ENCODE measurements at places on chromosomes 3 and 15.

DNA sequence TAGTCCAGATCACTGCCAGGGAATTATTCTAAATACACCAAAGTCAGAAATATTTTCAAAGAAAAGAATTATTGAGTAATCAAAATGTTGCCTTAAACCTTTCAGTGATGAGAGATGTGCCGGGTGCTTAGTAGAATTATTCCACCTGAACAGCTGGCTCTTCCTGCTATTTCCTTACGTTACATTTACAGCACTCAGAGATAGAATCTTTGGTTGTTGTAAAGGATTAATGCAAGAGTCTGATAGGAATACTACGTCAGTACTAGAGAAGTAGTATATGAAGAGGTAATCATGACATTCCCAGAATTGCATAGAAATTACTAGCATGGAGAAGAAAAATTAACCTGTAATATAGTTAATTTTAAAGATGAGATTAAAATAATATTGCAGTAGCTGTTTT, 50.9 kb upstream of the ZDHHC23 start:
- DNase-seq: no peak

DNA sequence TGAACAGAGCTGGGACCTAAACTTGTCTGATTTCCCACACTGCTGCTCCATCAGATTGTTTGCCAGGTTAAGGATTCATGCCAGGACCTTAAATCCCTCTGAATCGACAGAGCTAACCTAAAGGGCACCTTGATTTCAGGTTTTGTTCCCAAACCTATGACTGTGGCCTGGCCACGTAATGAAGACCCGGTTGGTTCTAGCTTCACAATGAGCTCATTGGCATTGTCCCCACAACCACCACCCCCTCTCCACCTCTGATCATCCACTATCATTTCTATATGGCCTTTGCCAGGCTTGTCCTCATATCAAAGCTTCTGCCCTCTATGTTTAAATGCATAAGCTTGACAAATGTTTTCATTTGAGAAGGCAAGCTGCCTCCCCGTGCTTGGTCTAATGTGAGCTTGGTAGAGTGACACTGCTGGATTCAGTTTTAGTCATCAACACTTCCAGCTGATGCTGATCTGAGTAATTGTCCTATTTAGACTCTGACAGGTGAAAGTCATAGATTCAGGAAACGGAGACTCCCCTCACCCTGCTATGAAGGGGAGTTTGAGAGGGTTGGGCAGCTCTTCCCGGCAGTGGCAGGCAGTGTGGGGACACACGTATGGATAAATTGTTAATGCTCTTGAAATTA, 407.1 kb upstream of the CFAP20DC start:
- no peak for DNase-seq

DNA sequence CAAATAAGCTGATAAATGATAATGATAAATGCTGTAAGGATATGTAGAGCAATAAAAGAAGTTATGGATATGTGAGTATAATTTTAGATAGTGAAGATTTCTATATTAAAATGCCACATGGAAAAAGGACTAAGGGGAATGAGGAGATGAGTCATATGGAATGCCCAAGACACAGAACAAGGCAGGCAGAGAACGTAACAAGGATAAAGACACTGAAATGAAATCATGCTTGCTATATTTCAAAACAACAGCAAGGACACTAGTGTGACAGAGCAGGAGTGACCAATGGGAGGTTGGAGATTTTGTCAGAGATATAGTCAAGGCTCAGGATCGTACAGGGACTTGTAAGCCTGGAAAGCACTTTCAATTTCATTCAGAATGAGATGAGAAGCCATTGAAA, 621.5 kb upstream of the SEMA6D start:
- no peak for DNase-seq

GRCh38 chr15:91710080-91710698, 143.3 kb upstream of the SLCO3A1 start:
- DNase-seq: no peak

DNA sequence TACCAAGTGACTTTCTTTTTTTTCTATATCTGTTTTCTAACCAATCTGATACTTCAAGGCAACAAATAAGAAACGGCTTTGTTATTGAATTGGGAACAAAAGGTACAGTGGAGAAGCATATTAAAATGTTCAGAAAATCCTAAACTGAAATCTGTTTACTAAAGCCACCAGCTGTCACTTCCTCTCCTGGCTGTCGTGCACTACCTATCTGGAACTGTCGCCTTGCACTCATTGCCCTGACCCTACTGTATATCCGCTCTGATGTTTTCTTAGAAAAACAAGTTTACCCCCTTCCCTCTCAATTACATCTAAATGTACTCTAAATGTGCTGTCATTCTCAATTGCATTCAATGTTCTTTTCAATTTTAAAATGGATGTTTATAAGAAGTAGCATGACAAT, 439.8 kb upstream of the ARRDC4 start:
- no peak for DNase-seq

- DNase-seq: no peak
These were observed 1000.9 kb downstream of the AGBL1 start for GRCh38 chr15:87080547-87080946.
